Caki2 (cell line): ENCODE measurements at places on chromosomes 2 and 18.

- no peak for DNase-seq
Observed at GRCh38 chr2:236813766-236814165, 244.1 kb downstream of the ACKR3 start.

- no peak for DNase-seq
Observed at GRCh38 chr18:34729264-34729663, 19.2 kb downstream of the DTNA start.

GRCh38 chr2:181916726-181917718, 25.5 kb downstream of the ITPRID2 start:
- no peak for DNase-seq

- no peak for DNase-seq
Observed at GRCh38 chr2:67936969-67937368, 125.8 kb downstream of the C1D start.

- DNase-seq, result no peak
Observed at GRCh38 chr2:202750763-202751427, 116.1 kb downstream of the FAM117B start.

- no peak for DNase-seq
Observed at GRCh38 chr18:45726603-45727002, 2.6 kb downstream of the SLC14A1 start.

DNA sequence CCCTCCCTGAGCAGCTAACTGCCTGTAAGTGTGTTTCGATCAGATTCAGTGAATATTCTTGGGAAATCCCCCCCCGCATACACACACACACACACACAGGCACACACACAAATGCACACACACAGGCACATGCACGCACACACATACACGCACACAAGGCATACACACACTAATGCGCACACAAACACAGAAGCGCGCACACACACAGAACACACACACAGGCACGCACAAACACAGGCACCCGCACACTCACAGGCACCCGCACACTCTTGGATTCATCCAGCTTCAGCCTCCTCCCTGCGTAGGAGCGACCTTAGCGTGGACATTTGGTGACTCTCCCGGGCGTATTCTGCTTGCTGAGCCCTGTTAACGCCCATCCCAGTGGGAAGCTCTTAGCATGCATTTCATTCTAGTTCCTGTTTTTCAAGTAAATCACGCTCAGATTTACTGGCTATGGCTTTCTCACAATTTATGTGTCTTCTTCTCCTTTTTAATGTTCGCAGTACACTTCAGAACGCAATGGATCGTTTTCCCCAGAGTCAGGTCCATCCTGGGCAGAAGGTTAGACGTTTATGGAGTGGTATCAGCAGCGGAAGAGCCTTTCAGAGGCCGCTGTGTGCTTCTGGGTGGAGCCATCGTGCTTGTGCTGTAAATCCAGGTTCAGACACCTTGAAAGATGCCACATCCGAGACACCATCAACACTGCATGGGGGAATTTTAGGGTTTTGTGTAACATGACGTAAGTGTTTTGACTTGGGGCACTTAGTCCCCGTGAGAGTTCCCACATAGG, 656.6 kb downstream of the GALR1 start:
- DNase-seq, result no peak

DNA sequence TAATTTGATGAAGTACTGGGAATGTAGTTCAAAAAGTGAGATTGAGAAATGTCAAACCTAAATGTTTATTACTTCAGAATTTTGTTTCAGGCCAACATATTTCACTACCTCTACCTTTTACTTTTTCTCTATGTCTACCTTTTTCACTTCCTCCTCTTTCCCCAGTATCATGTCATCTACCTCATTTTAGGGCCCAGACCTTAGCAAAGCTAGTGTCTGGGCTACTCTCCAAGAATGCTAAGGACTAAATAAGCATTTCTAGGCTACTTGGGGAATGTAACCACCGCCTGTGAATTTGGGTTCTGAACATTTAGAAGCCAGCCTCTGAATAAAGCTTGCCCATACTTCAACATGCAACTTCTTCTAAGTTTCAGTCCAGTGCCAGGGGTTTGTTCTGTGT, 330.4 kb downstream of the SLC4A3 start:
- DNase-seq, result no peak

- DNase-seq, result no peak
Observed at GRCh38 chr2:124289615-124290014, 264.5 kb downstream of the CNTNAP5 start.

- DNase-seq, result no peak
Observed at GRCh38 chr2:84800194-84800805, 80.6 kb downstream of the TRABD2A start.

DNA sequence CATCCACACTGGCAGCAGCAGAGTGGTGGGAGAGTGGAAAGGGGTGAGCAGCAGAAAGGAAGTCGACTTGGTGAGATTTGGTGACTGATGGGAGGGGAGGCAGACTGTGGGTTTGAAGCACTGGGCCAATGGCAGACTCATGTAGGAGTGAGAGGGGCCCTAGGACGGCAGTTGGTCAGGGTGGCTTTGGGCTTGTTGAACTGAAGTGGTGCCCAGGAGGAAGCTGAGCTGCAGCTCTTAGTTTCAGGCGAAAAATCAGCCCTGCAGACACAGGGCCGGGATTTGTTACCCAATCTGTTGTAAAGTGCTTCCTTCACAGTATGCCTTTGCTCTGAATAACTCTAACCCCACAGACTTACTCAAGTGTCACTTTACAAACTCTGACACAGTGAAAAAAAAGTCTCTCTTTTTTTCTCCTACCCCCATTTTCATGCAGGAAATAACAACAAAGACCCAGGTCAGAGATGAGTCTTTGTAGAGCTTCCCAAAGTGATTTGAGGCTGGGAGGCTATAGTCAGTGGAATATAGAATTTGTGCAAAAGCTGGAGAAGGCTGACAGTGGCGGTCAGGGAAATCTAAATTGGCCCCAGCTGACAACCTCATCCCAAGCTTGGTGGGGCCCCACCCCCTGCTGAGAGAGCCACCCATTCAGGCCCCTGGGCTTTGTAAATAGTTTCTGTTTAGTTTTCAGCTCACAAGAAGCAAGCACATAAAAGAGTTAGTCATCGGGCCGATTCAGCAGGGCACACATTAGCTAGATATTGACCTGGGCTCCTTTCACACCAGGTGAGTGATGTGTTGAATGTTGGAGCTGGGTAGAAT, 226.9 kb downstream of the VAPA start:
- DNase-seq, result peak; percentile 29

DNA sequence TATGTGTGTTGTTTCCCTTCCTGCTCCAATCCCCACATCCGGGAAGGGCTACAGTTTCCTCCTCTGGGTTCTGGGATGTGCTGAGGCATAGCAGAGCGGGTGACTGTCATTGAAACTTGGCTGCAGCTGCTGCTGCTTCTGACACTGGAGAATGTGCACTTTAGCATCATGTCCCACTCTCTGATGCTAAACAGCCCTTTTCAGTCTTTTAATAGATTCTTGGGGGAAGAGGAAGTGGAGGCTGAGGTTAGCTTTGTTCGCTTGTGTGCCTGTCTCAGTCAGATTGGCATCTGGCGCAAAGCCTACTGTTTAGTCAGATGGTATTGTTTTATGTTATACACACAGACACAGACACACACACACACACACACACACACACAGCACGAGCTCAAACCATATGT, 136.5 kb upstream of the RND3 start:
- DNase-seq, result no peak

DNA sequence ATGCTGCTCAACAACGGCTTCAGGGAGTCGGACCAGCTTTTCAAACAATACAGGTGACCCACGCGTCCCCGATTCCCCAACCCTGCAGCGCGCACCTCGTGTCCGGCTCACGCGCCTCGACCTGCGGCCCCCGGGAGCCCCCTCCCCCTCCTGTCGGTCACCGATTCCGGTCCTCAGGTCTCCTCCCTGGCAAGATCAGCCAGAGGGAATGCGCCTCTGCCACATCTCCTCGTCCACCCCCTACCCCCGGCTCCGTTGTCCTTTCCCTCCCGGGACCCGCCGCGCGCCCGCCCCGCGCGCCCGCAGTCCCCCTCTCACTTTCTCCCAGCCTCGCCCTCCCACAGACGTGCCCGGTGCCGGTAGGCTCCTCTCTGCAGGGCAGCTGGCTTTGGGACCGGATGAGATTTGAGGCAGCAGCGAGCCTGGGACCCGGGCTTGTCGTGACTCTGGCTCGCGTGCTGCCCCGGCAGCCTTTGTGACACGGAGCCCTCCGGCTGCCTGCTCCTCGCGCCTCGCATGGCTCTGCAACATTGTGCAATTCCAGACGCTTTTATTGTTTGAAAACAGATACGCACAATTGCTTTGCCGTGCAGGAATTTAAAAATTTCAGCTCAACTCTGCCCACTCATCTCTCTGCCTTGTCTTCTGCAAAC, 558 bp downstream of the TTC39C start:
- no peak for DNase-seq

DNA sequence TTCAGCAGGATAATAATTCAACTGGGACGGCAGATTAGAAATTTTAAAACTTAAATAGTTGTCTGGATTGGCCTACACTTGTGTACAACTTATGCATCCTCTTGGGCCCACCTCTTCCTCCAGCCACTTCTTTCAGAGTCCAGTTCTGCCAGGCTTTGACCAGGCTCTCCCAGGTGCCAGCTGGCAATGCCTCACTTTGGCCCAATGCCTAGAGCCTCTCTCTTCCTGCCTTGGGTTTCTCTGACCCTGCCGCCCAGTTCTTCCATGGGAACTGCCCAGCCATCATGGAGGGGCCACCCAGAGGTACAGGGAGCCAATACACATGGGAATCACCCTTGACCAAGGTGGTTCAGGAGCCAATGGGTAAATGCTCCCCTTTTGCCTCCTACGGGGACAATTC, 135.5 kb downstream of the IRS1 start:
- no peak for DNase-seq

DNA sequence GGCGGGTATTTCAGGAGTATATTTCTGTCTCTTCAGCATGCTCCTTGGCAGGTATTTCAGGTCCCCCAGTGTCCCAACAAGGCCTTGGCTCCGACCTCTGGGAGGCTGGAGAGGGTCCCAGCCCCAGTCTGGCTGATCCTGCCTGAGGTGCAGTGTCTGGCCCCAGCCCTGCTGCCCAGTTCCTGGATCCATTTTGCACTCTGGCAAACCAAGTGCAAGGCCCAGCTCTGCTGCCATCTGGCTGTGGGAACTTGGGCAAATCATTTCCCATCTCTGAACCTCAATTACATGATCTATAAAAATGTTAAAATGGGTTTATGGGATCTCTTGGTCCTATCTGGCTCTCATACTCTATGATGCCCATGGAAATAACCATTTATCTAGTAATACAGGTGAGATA, 63.6 kb downstream of the ZBTB7C start:
- no peak for DNase-seq

DNA sequence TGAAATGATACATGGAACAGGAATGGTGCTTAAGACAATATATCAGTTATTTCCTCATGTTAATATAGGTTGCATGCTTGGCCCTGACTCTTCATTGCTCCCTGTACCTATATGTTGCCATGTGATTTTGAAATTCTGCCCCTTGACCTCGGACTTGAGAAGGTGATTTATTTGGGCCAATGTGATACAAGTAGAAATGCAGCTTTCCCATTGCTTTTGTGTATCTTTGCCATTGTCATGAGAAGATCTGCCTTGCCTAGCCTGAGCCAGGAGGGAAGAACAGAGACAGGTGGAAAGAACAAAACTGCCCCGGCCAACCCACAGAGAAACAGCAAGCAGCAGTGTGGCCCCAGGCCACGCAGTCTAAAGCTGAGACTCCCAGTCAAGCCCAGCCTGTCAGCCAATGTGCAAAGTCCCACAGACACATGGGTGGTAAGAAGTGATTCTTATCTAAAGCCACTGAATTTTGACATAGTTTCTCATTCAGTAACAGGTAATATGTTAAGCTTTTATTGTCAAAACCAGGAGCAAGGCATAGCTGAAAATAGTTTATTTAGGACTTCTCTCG, 245.7 kb upstream of the RND3 start:
- DNase-seq, result no peak

GRCh38 chr2:167127135-167127534, 238.9 kb downstream of the XIRP2 start:
- peak; percentile 23 for DNase-seq

GRCh38 chr2:144515696-144516410, 4.1 kb downstream of the ZEB2 start:
- no peak for DNase-seq

DNA sequence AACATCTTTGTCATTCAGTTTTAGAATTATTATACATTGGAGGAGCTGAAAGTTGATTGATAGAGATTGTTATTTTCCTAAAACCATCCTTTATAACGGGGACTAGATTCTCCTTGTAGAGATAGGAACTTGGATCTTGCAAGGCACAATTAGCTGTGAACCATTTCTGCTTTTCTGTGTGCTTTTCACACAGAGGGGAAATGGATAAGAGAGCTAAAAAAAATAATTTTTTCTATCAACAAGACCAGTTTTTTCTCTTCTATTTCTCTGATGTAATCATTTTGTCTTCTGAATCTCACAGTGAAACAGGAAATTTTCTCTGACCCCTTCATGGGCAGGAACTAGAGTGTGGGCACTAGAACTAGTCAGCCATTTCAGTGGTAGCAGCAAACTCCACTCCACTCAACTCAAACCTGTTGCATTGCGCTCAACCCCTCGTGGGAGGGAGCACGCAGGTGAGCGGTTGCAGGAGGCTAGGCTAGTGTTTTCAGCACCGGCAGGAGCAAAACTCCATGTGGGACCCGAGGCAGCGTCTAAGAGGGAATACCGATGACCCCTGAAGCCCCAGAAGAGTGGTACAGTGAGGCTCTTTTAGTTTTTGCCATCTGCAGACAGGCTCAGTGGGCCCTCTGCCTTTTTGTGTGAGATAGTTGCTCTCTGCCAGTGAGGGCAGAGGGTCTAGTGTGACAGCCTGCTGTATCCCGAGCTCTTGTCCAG, 24.0 kb upstream of the SLC39A10 start:
- no peak for DNase-seq

- peak; percentile 44 for DNase-seq
Observed at GRCh38 chr2:76197842-76198448, 487.2 kb upstream of the GCFC2 start.

GRCh38 chr2:102112692-102113665, 29.6 kb upstream of the IL1R1 start:
- no peak for DNase-seq

GRCh38 chr18:31617031-31617717, 25.5 kb downstream of the TTR start:
- no peak for DNase-seq

GRCh38 chr2:188519136-188519535, 227.5 kb downstream of the GULP1 start:
- no peak for DNase-seq

DNA sequence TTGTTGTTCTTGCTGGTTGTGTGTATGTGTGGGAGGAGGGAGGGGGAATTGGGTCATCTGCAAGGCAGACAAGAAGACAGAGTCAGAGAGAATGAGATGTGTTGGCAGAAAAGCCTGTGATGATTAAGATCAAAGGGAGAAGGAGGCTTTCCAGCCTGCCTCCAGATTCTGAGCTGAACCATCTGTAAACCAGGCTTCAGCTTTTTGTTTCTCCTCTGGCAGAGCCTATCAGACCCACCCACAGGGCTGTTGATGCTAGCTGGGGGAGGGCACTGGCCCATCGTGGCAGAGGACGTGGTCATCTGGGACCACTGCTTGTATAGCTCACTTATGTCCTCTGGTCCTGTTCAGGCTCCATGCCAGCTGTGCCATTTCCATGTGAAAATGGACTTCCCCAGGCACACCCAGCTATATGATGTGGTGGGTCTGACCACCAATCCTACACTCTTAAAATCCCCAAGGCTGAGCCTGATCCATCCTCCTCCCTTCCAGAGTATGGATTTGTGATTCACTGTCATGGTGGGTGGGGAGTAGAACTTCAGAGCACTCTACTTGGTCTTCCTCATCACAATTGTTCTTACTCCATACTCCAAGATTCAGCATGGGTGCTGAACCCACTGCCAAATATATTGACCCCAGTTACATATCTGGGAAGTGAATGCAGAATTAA, 27.8 kb upstream of the COL6A3 start:
- no peak for DNase-seq
